Activated CD4-positive, alpha-beta T cell treated with anti-CD3 and anti-CD28 coated beads for 48 hours (primary cell): ENCODE measurements at places on chromosomes 1 and 21.
A peak's percentile ranks its signal among the peaks of the same experiment; 100 is the strongest.

DNA sequence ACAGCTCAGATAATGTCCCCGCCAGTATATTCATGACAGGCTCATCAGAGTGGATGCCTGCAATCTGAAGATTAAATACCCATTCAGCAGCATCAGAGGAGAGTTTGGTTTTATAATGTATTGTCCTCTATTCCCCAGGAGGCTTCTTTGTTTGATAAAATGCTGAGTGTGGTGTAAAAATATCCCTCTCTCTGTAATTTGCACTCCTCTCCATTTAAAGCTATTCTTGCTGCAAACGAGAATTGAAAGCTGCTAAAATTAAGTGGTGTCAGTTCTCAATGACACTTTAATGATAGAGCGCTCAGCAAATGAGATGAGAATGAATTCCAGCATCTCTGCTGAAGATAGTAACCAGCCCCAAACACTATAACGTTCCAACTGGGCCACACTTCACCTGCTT lies 205.7 kb upstream of the RRP15 start:
- no peak for DNase-seq

- no peak for DNase-seq
Measured at GRCh38 chr21:16007943-16008342, 278.2 kb downstream of the USP25 start.

DNA sequence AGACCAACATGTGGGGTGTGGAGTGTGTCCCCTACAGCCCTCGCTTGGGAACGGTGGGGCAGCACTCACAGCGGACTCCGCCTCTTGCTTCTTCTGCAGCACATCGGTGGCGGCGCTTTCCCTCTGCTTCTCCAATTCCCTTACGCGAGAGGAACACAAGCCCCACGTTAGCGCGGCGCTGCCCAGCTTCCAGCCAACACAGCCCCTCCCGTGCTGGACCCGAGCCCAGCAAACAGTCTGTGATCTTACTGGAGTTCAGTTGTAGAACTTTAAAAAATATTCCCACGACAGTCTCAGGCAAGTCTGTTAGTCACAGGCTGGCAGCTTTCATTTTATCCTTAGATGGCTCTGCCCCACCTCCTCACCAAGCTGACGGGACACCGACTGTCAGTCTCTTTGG lies 13.6 kb downstream of the THAP3 start:
- DNase-seq, result no peak

- DNase-seq, result peak; percentile 45
Measured at GRCh38 chr1:117093091-117093534, 28.4 kb downstream of the TRIM45 start.

DNA sequence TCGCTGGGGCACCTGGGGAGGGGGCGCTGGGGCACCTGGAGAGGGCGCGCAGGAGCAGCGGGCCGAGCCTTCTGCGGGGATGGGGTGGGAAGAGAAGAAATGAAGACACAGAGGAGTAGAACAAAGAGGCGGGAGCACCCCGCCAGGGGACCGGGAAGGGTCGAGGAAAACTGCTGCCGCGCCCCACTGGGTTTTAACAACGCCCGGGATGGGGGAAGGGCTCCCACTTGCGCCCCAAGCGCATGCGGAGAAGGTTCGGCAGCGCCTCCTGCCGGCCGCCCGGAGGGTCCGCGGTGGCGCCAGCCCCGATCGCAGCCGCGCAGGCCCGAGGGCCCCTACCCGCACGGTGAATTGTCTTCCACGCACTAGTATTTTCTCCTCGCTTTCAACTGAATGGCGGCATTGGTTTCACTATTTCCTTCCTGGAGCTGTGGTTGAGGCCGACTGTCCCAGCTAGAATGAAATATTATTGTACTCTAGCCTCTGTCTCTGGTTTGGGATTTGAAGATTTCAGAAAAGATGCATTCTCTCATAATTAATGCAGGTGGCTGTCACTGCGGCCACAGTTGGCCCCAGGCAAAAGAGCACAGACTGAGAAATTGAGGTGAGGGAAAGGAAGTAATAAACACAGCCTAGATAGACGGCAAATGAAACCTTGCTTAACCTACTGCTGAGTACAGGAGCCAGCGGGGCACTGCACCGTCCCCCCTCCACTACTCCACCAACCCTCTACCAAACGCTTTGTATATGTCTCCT lies 57.3 kb downstream of the MAB21L3 start:
- peak; percentile 89 for DNase-seq

DNA sequence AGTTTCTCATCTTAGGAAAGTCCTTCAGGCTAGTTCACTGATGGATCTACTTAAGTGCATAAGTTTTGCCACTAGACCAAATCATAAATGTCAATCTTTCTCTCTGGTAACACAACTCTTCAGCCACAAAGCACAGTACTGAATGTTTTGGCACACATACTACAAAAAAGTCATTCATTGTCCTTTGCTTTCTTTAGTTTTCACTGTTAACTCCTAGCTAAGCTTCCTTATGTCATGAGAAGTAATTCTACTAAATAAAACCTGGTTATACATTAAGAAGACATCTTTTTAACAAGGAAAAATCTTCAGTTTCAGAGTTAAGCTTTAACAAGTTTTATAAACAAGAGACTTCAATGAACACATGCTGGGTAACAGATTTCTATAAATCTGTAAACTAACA lies 379.2 kb upstream of the NFIA start:
- DNase-seq, result no peak

DNA sequence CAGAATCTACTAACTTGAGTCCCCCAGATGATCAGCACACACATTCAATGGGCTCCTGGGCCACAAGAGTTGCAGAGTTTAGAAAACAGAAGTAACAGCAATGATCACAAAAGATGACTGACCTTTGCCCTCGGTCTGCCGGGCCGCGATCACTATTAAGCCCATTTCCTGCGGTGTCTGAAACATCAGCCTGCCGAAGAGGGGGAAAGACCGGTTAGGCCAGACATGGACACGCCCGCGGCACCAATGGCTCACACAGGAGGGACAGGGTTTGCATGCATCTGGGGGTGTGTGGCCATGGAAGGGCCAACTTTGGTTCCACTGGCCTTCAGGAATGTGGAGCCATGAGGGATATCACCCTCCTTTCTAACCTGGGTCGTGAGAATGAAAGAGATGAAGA lies 68.2 kb downstream of the SIM2 start:
- no peak for DNase-seq

GRCh38 chr1:21277180-21277579 lies 13.1 kb downstream of the ECE1 start:
- no peak for DNase-seq

GRCh38 chr1:48777219-48777895 lies 666 bp upstream of the BEND5 start:
- no peak for DNase-seq

GRCh38 chr21:20618878-20619277 lies 379.3 kb upstream of the NCAM2 start:
- no peak for DNase-seq

GRCh38 chr1:2591581-2592261 lies 5.1 kb downstream of the PRXL2B start:
- no peak for DNase-seq

- DNase-seq, result no peak
Measured at GRCh38 chr1:226195144-226195543, 8.6 kb upstream of the ACBD3 start.
